ENCODE measurements at places on chromosomes 1 and 21.

GRCh38 chr1:221530791-221531190 lies 211.1 kb downstream of the DUSP10 start:
- H3K4me1 ChIP-seq: no peaks in the 10 kb centered on the region
- no peak overlapping the region for H3K4me3 ChIP-seq
- H3K36me3 ChIP-seq: no peaks in the 10 kb centered on the region
- DNase-seq: no peak

GRCh38 chr1:185578293-185578692 lies 155.9 kb upstream of the HMCN1 start:
- no peak overlapping the region for H3K27ac ChIP-seq
- no peaks in the 10 kb centered on the region for H3K4me1 ChIP-seq
- H3K36me3 ChIP-seq: no peaks in the 10 kb centered on the region
- no peaks in the 10 kb centered on the region for H3K27me3 ChIP-seq

- DNase-seq: peak; percentile 26
- H3K4me1 ChIP-seq: peaks cover 6% of the 10 kb centered on the region
- H3K27me3 ChIP-seq: peaks cover 6% of the 10 kb centered on the region
- H3K36me3 ChIP-seq: peaks cover 3% of the 10 kb centered on the region
These were observed at the start of gene VANGL1 for GRCh38 chr1:115641762-115642167. VANGL1 (plus strand) TSS chr1:115641970; CDS start chr1:115651414, 9,444 bp downstream.

DNA sequence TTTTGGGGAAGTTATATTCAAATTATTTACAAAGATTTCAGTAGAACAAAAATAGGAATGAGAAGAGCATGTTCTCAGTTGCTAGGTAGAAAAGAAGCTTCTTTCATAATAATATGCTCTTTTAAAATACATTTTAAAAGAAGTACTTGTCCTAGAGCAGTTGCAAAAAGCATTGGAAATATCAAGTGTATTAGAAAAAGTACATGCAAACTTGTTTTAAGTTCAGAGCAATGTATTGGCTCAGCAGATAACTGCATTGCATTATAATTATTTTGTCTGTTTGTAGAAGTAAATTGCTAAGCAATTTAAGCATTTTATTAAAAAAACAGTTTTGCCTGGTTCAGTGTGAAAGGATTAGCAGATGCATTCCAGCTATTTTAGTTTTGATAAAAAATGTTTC lies 806.4 kb downstream of the USP25 start:
- H3K4me3 ChIP-seq: no peak overlapping the region
- no peak overlapping the region for H3K27ac ChIP-seq
- no peaks in the 10 kb centered on the region for H3K36me3 ChIP-seq
- H3K27me3 ChIP-seq: no peaks in the 10 kb centered on the region
- no peak for DNase-seq
- no peaks in the 10 kb centered on the region for H3K4me1 ChIP-seq

GRCh38 chr1:93566227-93566626 lies 115.4 kb downstream of the BCAR3 start:
- H3K27me3 ChIP-seq: no peaks in the 10 kb centered on the region
- DNase-seq: no peak
- H3K4me1 ChIP-seq: no peaks in the 10 kb centered on the region
- H3K36me3 ChIP-seq: no peaks in the 10 kb centered on the region
- H3K4me3 ChIP-seq: no peak overlapping the region

GRCh38 chr21:18023157-18023556 lies 204.0 kb upstream of the C21orf91 start:
- no peaks in the 10 kb centered on the region for H3K36me3 ChIP-seq
- H3K4me3 ChIP-seq: no peak overlapping the region
- DNase-seq: no peak
- no peak overlapping the region for H3K27ac ChIP-seq

DNA sequence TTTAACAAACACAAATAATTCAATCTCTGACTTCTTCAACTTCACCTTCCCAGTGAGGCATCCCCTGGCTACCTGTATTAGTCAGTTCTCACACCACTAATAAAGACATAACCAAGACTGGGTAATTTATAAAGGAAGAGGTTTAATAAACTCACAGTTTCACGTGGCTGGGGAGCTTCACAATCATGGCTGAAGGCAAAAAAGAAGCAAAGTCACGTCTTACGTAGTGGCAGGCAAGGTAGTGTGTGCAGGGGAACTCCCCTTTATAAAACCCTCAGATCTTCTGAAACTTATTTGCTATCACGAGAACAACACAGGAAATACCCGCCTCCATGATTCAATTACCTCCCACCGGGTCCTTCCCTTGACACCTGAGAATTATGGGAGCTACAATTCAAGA lies 478.5 kb downstream of the ADGRL2 start:
- H3K36me3 ChIP-seq: no peaks in the 10 kb centered on the region
- no peak for DNase-seq
- no peaks in the 10 kb centered on the region for H3K4me1 ChIP-seq
- no peak overlapping the region for H3K4me3 ChIP-seq

GRCh38 chr1:97816927-97817326 lies 103.9 kb downstream of the DPYD start:
- H3K36me3 ChIP-seq: no peaks in the 10 kb centered on the region
- H3K27me3 ChIP-seq: no peaks in the 10 kb centered on the region
- H3K4me3 ChIP-seq: no peak overlapping the region
- DNase-seq: no peak
- no peaks in the 10 kb centered on the region for H3K4me1 ChIP-seq

GRCh38 chr1:112946683-112947082 lies 9.3 kb downstream of the SLC16A1 start:
- no peak for DNase-seq
- no peak overlapping the region for H3K27ac ChIP-seq
- peaks cover 14% of the 10 kb centered on the region for H3K36me3 ChIP-seq
- H3K4me1 ChIP-seq: peaks cover 2% of the 10 kb centered on the region

DNA sequence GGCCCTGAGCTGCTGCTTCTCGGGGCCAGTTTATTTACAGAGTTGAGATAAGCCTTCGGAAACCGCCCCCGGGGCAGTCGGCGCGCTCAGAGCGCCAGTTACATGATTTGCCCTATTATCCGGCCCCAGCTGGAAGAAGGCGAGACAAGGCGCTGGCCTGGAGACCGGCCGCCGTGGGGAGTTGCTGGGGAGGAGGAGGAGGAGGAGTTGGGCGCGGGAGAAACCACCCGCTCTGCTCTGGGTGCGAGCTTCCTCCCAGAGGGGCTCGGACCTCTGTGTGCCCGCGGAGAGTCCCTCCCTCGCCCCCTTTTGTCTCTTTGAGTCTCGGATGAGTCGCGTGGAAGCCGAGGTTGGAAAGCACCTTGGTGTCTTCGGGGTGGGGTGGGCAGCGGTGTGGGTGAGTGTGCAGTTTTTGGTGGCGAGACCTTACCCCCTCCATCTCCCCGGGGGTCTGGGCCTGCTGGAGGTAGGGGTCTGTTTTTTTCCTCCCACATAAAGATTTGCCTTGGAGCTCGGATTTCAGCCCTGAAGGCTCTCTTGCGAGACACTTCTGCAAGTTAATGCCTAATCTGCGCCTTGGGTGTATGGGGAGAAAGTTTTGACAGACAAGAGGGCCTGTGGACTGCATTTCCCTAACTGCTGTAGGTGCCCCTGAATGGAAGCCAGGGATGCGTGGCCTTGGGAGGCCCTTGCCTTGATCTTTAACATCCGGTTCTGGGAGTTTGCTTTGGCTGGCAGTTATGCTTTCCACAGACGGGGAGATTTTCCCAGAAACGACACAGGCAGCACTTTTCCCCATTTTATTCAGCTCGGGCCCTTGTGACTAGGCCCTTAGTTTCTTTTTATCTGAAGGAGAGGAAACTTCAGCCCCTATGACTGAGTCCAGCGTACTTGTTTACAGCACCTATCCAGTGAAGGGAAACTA lies 80.0 kb downstream of the NDUFS5 start:
- peaks cover 17% of the 10 kb centered on the region for H3K4me1 ChIP-seq
- H3K27ac ChIP-seq: peak overlapping the region; percentile 46
- no peak overlapping the region for H3K4me3 ChIP-seq
- no peaks in the 10 kb centered on the region for H3K36me3 ChIP-seq
- peak; percentile 12 for DNase-seq

DNA sequence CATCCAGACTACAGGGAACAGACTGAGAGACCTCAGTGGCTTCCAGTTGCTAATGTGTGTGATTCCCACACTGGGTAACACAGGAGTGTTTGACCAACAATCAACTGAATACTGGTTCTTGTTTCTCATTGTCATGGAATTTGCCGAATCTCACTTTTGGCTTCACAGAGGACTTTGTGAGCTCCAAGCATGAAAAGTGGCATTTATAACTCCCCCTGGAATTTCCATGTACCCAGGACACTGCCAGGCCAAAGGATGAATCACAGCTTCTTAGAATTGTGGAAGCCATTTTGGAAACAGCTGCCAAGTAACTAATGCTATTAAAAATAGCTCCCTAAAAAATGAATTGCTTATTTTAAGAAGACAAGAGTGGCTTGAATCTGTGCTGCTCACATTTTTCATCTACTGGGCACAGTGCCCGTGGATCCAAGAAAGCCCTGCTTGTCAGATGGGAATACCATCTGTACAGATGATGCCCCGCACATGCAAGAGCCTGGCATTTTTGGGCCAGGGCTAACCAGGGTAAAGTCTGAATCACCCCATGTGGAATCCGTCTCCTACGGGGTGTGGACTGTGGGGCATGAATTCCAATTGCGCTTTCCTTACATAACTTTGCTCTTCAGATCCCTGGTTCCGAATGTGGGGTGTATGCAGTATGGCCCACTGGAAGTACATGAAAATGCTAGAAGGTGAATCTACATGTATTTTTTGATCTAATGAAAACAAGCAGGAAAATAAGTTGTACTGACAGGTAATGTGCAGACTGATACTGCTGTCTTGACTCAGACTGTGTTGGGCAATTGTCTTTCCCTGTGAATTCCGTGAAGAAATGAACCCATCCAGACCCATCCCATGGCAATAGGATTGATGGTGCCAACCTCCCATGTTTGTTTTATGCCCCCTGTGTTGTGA lies 487.3 kb downstream of the SIPA1L2 start:
- no peaks in the 10 kb centered on the region for H3K36me3 ChIP-seq
- no peak for DNase-seq
- H3K27me3 ChIP-seq: peaks cover 10% of the 10 kb centered on the region
- H3K27ac ChIP-seq: no peak overlapping the region

DNA sequence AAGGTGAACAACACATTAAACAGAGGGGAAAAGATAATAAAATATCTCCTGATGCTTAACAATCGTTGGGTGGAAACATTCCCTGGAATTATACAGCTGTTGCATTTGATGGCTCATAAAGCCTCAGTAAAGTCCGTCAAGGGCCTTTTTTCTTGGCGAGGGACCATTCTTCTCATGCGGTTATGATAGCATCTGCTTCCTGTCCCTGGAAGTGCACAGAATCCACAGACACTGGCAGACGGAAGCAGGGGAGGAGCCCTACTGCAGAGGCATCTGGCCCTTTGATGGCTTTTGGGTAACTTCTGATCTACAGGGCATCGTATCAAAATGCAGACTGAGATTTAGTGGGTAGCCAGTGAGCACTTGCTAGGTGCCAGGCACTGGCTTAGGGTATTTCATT lies 286.9 kb downstream of the KIF26B start:
- peaks cover 27% of the 10 kb centered on the region for H3K27me3 ChIP-seq
- H3K36me3 ChIP-seq: no peaks in the 10 kb centered on the region
- no peak overlapping the region for H3K4me3 ChIP-seq
- no peak overlapping the region for H3K27ac ChIP-seq
- H3K4me1 ChIP-seq: no peaks in the 10 kb centered on the region
- DNase-seq: no peak

DNA sequence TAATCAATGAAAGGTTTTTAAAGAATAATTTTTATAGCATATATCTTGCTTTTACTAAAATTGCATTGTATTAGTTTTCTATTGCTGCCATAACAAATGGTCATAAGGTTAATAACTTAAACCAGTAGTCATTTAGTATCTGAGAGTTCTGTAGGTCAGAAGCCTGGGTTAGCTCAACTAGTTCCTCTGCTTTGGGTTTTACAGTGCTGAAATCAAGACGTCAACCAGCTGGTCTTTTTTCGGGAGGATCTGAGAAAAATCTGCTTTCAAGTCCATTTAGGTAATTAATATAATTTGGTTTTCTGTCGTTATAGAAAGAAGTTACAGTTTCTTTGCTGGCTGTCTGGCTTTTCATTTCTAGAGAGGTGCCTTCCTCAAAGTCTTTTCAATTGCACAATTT lies 577.7 kb downstream of the MRPL39 start:
- H3K27ac ChIP-seq: no peak overlapping the region
- no peak overlapping the region for H3K4me3 ChIP-seq
- no peaks in the 10 kb centered on the region for H3K36me3 ChIP-seq
- H3K4me1 ChIP-seq: no peaks in the 10 kb centered on the region
- no peak for DNase-seq

GRCh38 chr1:196887515-196888239 lies at the start of gene CFHR4:
CFHR4 (plus strand) TSS chr1:196888052; CDS start chr1:196888151, 99 bp downstream.
- no peak within 1 kb of the TSS for H3K27ac ChIP-seq
- H3K4me1 ChIP-seq: no peaks in the 10 kb centered on the region
- H3K27me3 ChIP-seq: no peaks in the 10 kb centered on the region
- no peaks in the 10 kb centered on the region for H3K36me3 ChIP-seq

GRCh38 chr1:175814885-175815284 lies 71.5 kb upstream of the TNR start:
- H3K27me3 ChIP-seq: peaks cover 29% of the 10 kb centered on the region
- no peak overlapping the region for H3K27ac ChIP-seq

GRCh38 chr1:113788802-113789201 lies 23.5 kb downstream of the RSBN1 start:
- H3K27me3 ChIP-seq: no peaks in the 10 kb centered on the region
- peaks cover 46% of the 10 kb centered on the region for H3K4me1 ChIP-seq
- peak overlapping the region; percentile 86 for H3K27ac ChIP-seq
- no peak for DNase-seq

- no peak for DNase-seq
- no peaks in the 10 kb centered on the region for H3K4me1 ChIP-seq
- no peak overlapping the region for H3K4me3 ChIP-seq
- H3K27me3 ChIP-seq: peaks cover 12% of the 10 kb centered on the region
- no peaks in the 10 kb centered on the region for H3K36me3 ChIP-seq
- H3K27ac ChIP-seq: no peak overlapping the region
These were observed 17.3 kb upstream of the LRP8 start for GRCh38 chr1:53344921-53345838.

- peaks cover 19% of the 10 kb centered on the region for H3K27me3 ChIP-seq
- H3K4me1 ChIP-seq: no peaks in the 10 kb centered on the region
- no peaks in the 10 kb centered on the region for H3K36me3 ChIP-seq
- no peak overlapping the region for H3K4me3 ChIP-seq
- DNase-seq: no peak
These were observed 24.5 kb upstream of the TSPAN2 start for GRCh38 chr1:115113766-115114165.

- H3K4me1 ChIP-seq: peaks cover 3% of the 10 kb centered on the region
- H3K4me3 ChIP-seq: no peak overlapping the region
- H3K27ac ChIP-seq: no peak overlapping the region
- peaks cover 3% of the 10 kb centered on the region for H3K36me3 ChIP-seq
These were observed 27.0 kb upstream of the HTR1D start for GRCh38 chr1:23244256-23244761.

- no peak for DNase-seq
- no peaks in the 10 kb centered on the region for H3K36me3 ChIP-seq
- no peak overlapping the region for H3K27ac ChIP-seq
- H3K4me1 ChIP-seq: no peaks in the 10 kb centered on the region
- H3K27me3 ChIP-seq: peaks cover 55% of the 10 kb centered on the region
- no peak overlapping the region for H3K4me3 ChIP-seq
These were observed 1.2 kb upstream of the UBL4B start for GRCh38 chr1:110111081-110111480.
